NCI-H187 (cell line): ENCODE measurements at places on chromosomes 13 and 19.

DNA sequence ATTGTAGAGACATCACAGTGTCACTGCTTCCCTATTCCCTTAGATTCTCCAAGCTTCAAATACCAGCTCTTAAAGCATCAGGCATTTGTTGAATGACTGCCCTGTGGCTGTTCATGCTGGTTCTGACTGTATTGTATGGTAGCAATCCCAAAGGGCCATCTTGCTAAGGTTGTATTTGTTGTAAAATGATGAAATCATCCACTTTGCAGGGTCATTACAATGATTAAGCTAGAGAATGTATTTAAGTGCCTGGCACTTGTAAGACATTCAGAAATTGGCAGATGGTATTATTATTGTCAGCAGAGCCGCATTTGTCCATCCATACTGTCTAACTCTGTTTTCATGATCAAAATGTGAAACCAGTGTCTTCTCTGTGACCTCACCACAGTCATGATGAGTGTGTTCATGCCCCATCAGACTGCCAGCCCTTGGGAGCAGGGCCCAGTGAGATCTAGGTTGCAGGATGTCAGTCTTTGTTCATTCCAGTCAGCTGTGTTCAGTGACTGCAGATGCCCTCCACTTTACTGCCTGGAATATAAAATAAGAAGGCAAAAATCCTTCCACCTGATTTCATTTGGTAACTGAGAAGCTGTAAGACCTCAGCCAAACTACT, 86.1 kb downstream of the DHRS12 start:
- no peak for DNase-seq

DNA sequence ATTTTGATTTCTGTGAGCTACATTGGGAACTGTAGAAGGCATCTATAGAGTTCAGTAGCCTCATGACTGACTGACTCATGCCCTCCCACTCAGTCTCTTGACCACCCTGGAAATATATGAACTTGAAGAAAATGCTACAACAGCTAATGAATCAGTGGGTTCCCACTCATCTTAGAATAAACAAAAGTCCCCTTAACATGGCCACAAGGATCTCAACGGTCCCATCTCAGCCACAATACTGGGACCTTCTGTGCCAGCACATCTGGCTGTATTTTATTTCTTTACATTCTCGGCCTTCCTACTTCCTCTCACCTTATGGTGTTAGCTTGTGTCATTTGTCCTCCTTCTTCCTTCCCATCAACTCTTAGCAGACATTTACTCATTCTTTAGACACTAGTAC, 619.8 kb downstream of the DCT start:
- DNase-seq = no peak

DNA sequence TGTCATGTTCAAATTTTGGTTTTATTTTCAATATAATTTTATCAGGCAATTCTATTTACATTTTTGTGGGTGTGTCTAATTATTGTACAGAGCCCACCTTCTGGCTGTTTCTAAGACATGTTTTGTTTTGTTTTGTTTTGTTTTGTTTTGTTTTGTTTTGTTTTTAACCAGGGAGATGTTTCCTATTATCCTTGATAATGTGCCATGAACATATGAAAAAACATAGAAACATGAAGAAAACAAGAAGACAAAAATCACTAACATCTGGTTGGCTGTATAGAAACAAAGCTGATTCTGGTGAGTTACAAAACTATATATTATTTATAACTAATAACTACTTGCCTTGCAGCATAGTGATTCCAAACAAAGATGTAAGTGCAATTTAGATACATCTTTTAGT, 128.1 kb upstream of the TRPC4 start:
- DNase-seq = no peak

DNA sequence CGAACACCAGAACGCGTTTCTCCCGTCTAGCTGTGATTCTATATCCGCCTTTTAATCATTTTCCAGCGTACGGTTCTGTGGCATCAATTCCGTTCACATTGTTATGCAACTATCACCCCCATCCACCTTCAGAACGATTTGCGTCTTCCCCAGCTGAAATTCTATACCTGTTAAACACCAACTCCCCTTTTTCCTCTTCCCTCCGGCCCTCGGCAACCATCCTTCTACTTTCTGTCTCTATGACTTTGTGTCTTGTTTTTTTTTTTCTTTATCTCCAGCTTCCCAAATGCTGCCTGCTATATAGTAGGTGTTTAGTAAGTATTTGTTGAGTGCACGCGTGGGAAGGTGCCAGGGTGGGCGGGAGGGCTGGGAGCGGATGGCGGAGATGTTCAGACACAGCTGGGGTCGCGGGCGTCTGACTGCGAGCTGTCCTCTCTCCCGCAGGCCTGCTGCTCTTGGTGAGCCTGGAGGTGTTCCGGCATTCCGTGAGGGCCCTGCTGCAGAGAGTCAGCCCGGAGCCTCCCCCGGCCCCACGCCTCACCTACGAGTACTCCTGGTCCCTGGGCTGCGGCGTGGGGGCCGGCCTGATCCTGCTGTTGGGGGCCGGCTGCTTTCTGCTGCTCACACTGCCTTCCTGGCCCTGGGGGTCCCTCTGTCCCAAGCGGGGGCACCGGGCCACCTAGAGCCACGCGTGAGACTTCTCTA, 20.2 kb downstream of the CACNG6 start:
- DNase-seq = no peak

DNA sequence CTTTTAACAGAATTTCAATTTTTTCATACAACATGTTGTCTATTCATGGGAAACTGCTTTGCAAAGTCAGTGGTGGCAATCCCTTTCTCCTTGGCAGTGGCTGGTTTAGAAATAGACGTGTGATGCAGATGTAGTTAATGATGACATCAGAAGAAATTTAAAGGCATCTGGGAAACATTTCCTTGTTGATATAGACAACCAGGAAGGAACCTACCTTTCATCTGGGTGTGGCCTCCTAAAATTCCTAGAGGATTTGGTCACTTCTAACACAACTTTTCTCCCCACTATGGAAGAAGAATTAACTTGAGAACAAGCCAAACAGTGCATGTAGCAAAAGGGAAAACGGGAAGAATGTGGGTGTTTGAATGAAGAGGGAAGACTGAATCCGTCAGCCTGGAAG, 102.8 kb downstream of the EFNB2 start:
- DNase-seq = no peak

GRCh38 chr19:5870986-5871394, 650 bp upstream of the FUT5 start:
- no peak for DNase-seq

DNA sequence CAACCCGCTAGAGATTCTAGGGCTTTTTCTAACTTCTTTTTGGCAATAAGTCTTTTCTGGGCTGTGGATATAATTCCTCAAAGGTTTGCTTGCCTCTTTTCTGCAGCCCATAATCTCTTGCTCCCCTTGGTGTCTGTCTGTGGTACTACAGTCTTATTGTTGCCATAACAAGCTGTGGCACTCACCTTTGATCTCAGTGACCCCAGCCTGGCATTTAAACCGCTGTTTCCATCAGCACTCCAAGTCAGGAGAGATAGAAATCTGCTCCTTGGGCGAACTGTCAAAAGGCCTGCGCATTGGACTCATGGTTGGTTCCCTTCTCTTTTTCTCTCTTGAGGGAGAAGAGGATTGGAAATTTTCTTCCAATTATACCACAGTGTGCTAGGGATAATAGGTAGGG, 14.5 kb upstream of the MPHOSPH8 start:
- DNase-seq = no peak

- no peak for DNase-seq
Observed at GRCh38 chr13:63463782-63464610, 2048.3 kb upstream of the PCDH20 start.

GRCh38 chr19:46913198-46913851, 52.5 kb downstream of the ARHGAP35 start:
- no peak for DNase-seq

DNA sequence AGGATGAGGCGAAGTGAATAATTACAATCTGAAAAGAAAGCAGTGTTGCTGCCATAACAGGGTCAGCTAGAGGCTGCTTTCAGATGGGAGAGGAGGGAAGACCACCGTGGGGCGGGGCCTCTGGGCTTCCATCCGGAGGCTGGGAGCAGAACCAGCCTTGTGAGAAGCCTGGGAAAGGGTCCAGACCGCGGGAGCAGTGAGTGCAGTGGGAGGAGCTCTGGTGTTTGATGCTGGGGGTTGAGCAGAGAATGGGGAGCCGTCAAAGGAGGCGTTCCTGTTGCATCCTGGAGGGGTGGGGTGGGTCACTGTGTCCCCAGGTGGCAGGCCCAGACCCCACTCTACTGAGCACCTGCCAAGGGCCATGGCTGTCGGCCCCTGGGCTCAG, 18.1 kb downstream of the NKPD1 start:
- no peak for DNase-seq

DNA sequence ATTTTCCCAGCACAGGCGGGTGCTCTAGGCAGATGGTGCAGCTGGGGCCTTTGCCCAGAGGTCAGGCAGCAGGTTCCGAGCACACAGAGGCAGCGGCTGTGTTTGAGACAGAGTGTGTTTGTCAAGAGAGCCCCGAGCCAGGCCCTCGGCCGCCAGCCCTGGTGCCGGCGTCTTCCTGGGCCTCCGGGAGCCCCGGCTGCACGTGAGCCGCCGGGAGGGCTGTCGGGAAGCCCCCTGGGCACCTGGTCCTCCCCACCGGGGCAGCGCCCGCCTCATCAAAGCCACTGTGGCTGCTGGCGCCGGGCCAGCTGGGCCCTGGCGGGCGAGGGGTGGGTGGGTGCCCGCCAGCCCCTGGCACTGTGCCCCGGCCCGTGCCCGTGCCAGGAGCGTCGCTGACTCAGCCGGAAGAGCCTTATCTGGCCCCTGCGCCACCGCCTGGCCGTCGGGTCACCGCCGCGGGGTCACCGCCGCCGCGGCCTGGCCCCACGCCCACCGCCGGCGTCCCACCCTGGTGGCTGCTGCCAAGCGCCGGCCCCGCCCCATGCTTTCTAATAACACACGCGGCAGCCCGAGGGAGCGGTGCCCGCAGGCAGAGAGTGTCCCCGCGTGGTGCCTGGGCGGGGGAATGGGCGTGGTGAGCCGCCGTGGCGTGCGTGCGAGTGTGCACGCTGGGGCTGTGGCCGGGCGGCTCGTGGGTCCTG, 14.9 kb downstream of the ARID3A start:
- no peak for DNase-seq

GRCh38 chr19:52786078-52786463, 520 bp downstream of the ZNF600 start:
- DNase-seq = no peak

DNA sequence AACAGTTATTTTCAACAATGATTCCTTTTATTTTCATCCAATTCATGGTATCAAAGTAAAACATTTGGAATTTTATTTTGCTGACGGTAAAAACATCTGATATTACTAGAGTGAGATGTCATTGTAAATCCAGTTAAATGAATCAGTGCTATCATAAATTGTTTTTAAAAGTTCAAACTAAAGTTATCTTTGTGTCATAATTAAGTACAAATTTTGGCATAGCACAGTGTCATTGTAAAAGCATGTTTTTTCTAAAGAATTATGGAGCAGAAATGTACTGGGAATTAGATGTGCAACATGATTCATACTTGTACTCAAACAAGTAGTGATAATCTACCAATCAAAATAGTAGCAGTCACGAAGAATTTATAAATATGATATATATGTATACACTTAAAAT, 92.8 kb downstream of the FAM216B start:
- no peak for DNase-seq

DNA sequence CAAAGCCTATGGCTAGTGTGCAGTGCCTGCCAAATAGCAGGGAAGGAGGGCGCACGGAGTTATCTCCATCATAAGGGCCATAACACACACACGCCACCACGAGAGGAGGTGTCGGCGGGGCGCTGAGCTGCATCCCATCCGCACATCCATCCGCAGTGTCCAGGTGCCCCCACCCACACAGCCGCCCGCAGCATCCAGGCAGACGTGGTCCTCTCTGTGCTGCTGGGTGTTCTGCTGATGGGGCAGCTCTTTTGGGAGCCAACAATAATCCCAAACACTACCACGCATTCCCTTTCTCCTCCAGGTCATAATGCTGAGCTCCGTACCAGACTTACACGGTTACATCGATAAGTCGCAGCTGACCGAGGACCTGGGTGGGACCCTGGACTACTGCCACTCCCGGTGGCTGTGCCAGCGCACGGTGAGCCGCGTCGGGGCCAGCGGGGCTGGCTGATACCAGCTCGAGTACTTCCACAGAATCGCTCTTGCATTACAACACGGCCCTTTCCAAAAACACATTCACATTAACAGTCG, 41.5 kb upstream of the F7 start:
- no peak for DNase-seq

GRCh38 chr19:17357078-17357666, 19.8 kb downstream of the GTPBP3 start:
- no peak for DNase-seq

- no peak for DNase-seq
Observed at GRCh38 chr19:58042495-58043340, 8.9 kb downstream of the ZSCAN1 start.

- DNase-seq = no peak
Observed at GRCh38 chr13:28607187-28607955, 51.6 kb upstream of the POMP start.

DNA sequence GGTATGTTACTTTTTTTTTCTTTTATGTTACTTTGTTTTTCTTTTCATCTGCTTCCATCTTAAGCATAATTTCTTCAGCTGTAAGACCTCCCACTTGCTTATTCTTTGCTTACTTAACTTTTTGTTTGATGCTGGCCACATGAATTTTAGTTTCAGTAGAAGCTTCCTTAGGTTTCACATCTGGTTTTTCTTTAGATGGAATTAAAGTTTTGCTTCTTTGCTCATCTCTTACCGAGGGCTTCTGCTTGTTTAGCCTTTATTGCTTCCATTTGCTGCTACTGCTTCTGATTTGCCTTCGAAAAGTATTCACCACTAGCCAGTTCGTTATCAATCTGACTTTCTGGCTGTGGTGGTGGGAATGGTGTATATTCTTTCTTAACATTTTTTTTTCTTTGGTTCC, 90.9 kb downstream of the GJA3 start:
- no peak for DNase-seq

- no peak for DNase-seq
Observed at GRCh38 chr19:33235996-33236350, 10.3 kb upstream of the SLC7A10 start.

DNA sequence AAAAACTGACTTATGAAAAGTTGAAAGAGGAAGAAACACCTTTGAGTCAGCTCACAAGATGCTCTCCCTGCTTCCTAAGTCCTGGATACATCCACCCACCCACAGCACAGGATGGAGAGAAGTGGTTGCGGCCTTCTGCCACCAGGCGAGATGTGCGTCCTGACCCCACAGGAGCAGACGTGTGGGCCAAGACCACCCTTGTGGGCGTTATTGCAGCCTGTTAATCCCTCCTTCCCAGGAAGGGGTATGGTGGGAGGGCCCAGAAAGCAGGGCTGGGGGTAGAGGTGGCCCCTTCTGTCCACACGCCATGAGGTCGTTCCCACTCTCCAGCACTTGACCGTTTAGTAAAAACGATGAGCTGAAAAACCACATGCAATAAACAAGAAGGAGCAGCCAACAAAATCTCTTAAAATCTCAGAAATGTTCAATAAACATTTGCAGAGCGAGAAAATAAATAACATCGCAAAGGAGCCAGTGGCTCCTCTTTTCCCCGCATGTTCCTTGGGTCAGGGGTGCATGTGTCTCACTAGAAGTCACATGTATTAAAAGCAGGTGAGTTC, 2.4 kb upstream of the AKAP8L start:
- DNase-seq = no peak
